ENCODE measurements at places on chromosomes 2 and 18.

DNA sequence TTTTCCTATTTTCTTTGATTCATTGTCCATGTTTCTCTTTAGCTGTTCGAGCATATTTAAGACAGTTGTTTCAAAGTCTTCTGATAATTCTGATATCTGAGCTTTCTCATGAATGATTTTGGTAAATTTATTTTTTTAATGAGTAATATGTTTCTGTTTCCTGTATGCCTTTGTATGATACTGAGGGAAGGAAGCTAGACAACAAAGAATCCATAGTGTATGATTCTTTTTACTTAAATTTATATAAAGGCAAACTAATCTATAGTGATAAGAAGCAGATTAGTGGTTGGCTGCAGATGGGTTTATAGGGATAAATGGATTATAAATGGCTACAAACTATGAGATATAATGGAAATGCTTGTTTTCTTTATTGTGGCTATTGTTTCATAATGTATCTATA is 352.7 kb upstream of the CDH2 start:
- no peak for DNase-seq

GRCh38 chr2:103176294-103176915 is 414.6 kb downstream of the TMEM182 start:
- DNase-seq, result no peak

DNA sequence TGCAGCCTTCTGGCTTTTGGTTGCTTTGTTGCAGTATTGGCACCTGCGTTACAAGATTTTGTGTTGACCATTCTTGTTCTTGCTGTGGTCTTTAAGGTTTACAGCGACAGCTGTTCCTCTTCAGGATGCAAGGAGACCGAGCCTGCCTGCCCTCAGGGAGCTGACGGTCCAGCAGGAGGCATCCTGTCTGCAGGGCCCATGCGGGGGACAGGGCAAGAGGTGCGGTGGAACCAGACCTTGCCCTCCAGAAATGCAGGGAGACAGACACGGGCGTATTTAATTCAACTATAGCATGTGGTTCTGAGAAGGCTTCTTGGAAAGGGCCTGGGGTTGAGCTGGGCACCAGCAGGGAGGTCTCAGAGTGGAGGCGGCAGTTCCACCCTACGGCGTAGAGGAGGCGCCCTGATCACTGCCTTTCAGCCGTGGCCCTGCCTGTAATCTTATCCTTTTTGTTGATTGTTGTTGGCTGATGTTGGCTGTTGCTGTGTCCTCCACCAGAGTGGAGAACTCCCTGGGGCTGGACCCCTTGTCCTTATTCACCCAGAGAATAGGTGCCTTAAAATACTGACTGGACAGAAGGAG is 71.7 kb downstream of the HPCAL1 start:
- no peak for DNase-seq

- no peak for DNase-seq
Observed at GRCh38 chr2:32741575-32741974, 113.7 kb downstream of the TTC27 start.

DNA sequence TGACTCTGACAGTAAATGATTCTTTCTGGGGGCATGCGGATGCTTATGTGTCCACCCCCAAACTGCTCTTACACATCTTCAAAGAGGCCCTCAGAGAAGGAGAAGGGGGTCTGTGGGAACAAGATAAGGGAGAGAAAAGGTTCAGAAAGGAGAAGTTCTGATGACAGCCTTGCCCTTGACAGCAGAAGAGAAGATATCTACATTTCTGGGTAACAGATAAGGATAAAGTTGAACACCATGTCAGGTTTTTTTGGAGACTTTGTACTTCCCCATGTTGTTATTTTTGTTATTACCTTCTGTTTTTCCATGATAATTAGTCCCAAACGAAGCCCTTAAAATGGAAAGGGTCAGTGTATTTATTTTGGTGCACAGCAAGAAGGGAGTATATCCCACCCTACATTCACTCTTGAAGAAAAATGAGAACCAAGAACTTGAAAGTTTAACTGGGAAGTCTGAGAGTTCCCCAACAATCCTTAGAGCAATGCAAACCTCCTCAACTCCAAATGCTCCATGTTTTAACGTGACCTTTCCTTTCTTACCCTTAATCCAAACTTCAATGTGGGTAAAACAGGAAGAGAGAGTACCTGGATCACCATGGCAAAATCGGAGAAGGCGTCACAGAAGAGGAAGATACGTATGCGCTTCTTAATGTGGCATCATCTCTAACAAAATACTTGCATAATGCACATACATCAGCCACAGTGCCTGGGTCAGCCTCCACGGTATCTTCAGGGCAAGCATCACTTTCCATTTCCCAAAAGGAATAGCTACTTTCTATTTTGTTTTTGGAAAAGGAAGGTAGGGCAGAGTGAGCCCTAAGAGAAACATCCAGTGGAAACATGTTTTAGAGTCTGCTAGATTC is 264.6 kb upstream of the STON1 start:
- no peak for DNase-seq

- DNase-seq, result no peak
Observed at GRCh38 chr18:44214396-44214795, 466.3 kb upstream of the SETBP1 start.

DNA sequence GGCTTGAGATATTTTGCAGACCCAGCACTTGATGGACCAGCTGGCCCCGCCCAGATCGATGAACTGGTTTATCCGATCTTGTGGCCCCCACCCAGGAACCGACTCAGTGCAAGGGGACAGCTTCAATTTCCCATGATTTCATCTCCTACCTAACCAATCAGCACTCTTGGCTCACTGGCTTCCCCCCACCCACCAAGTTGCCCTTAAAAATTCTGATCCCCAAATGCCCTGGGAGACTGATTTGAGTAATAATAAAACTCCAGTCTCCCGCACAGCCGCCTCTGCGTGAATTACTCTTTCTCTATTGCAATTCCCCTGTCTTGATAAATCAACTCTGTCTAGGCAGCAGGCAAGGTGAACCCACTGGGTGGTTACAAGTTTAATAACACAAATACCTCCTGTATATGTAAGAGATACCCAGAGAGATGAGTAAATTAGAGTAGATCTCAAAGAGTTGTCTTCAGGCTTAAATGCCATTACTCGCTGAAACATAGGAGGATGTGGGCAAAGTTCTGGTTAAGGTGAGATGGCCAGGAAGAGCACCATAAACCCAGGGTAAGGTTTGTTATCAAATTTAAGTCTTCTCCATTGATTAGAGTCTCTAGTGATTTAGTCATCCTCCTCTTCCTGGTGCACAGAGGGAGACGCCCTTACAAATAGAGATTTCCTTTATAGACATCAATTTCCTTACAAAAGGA is 222.8 kb downstream of the ARL4C start:
- DNase-seq, result no peak

DNA sequence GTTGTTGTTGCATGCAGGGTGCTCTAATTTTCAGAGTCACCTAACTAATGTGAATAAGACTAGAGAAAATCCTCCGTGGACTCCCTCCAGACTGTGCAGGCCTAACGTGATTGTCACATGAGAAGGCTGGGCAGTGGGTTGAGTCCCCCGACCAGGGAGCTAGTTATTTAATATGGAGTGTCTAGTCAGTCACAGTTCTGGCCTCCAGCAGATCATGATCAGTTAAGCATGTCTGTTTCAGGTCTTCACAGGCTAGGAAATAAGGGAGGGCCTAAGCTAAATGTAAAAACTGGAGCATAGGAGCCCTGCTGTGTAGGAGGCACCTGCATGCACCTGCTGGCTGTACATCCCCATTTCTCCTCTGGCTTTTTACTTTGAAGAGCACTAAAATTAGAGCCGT is 86.8 kb downstream of the PRPF40A start:
- DNase-seq, result no peak

DNA sequence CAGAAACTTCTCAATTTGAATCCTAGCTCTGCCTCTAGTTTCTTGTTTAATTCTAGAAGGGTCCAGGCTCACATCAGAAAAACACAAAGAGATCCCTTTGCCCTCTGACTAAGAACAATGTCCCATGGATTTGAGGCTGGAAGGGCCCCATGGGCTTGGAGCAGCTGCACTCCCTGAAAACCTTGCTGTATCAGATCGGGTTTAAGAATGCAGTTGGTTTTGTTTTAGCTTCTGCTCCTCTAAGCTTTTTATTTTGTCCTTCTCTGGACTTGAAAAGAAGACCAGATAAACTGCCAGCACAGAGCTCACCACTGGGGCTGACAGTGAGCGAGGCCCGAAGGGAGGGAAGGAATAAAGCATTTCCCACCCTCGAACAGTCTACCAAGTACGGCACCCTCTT is 69.2 kb upstream of the WIPF1 start:
- no peak for DNase-seq

- no peak for DNase-seq
Observed at GRCh38 chr2:44906972-44907371, 34.5 kb upstream of the SIX3 start.

All from stimulated activated CD8-positive, alpha-beta memory T cell treated with anti-CD3 and anti-CD28 coated beads, Interleukin-12 subunit alpha, Interleukin-12 subunit beta, amount 100 ng/mL, for 1 hour (primary cell).